ENCODE measurements at places on chromosomes 13 and 19.

DNA sequence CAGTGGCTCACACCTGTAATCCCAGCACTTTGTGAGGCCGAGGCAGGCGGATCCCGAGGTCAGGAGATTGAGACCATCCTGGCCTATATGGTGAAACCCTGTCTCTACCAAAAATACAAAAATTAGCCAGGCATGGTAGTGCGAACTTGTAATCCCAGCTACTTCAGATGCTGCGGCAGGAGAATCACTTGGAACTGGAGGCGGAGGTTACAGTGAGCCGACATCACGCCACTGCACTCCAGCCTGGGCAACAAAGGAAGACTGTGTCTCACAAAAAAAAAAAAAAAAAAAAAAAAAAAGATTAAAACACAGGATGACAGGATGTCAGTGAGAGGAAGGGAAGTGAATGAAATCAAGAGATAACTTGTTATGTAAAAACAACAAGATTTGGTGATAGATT, 1158.5 kb downstream of the PCDH9 start:
- H3K36me3 ChIP-seq = no peaks in the 10 kb centered on the region
- H3K4me3 ChIP-seq = no peak overlapping the region
- H3K27me3 ChIP-seq = no peaks in the 10 kb centered on the region
- H3K27ac ChIP-seq = no peak overlapping the region
- no peaks in the 10 kb centered on the region for H3K4me1 ChIP-seq
- DNase-seq = no peak

DNA sequence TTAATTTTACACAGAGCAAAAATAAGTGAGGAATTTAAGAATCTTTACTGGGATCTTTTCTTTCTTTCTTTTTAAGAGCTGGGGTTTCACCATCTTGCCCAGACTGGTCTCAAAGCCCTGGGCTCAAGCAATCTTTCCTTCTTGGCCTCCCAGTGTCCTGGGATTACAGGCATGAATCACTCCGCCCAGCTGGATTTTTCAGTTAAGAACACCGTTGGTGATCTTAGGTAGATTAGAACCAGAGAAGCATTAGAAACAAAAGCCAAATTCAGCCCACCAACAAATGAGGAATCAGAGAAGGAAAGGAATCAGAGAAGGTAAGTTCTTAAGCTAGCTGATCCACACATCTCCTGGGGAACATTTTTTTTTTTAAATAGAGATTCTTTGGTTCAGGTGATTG, 34.2 kb downstream of the EPSTI1 start:
- H3K27me3 ChIP-seq = no peaks in the 10 kb centered on the region
- H3K36me3 ChIP-seq = peaks cover 55% of the 10 kb centered on the region
- H3K4me1 ChIP-seq = no peaks in the 10 kb centered on the region
- no peak overlapping the region for H3K27ac ChIP-seq
- DNase-seq = no peak
- H3K4me3 ChIP-seq = no peak overlapping the region

GRCh38 chr13:102724923-102725322, 30.1 kb upstream of the METTL21C start:
- H3K27ac ChIP-seq = no peak overlapping the region
- H3K27me3 ChIP-seq = no peaks in the 10 kb centered on the region
- no peaks in the 10 kb centered on the region for H3K36me3 ChIP-seq
- no peak overlapping the region for H3K4me3 ChIP-seq
- no peak for DNase-seq

GRCh38 chr19:45217957-45218334, 27.3 kb downstream of the EXOC3L2 start:
- DNase-seq = no peak
- H3K4me3 ChIP-seq = no peak overlapping the region
- H3K4me1 ChIP-seq = no peaks in the 10 kb centered on the region
- H3K27ac ChIP-seq = no peak overlapping the region
- H3K36me3 ChIP-seq = no peaks in the 10 kb centered on the region

DNA sequence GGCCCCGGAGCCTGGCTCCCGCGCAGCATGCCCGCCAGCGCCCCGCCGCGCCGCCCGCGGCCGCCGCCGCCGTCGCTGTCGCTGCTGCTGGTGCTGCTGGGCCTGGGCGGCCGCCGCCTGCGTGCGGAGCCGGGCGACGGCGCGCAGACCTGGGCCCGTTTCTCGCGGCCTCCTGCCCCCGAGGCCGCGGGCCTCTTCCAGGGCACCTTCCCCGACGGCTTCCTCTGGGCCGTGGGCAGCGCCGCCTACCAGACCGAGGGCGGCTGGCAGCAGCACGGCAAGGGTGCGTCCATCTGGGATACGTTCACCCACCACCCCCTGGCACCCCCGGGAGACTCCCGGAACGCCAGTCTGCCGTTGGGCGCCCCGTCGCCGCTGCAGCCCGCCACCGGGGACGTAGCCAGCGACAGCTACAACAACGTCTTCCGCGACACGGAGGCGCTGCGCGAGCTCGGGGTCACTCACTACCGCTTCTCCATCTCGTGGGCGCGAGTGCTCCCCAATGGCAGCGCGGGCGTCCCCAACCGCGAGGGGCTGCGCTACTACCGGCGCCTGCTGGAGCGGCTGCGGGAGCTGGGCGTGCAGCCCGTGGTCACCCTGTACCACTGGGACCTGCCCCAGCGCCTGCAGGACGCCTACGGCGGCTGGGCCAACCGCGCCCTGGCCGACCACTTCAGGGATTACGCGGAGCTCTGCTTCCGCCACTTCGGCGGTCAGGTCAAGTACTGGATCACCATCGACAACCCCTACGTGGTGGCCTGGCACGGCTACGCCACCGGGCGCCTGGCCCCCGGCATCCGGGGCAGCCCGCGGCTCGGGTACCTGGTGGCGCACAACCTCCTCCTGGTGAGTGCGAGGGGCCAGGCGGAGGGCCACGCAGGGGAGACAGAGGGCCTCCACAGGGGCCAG, at the start of gene KL:
KL (plus strand) TSS at position 10 of the 909 bp plus-strand sequence; CDS start at position 28, 18 bp downstream.
- DNase-seq = no peak
- no peak within 1 kb of the TSS for H3K27ac ChIP-seq
- no peak within 1 kb of the TSS for H3K4me3 ChIP-seq
- peaks cover 22% of the 10 kb centered on the region for H3K27me3 ChIP-seq
- H3K36me3 ChIP-seq = no peaks in the 10 kb centered on the region

- no peak for DNase-seq
- no peaks in the 10 kb centered on the region for H3K27me3 ChIP-seq
- H3K27ac ChIP-seq = peak overlapping the region; percentile 71
- H3K4me1 ChIP-seq = peaks cover 15% of the 10 kb centered on the region
Measured at GRCh38 chr19:10961073-10961860, 437 bp downstream of the SMARCA4 start.

Data from effector memory CD4-positive, alpha-beta T cell (primary cell).